Tibial artery (tissue), 4 donors: ENCODE measurements at places on chromosomes 3 and 15.

- peak; percentile 47 for DNase-seq
These were observed 24.7 kb downstream of the PLA2G4D start for GRCh38 chr15:42069496-42070278.

- DNase-seq = no peak
These were observed 19.5 kb downstream of the NFKBIZ start for GRCh38 chr3:101868534-101869464.

- DNase-seq = no peak
These were observed 11.5 kb downstream of the RASGRP1 start for GRCh38 chr15:38553071-38553470.

DNA sequence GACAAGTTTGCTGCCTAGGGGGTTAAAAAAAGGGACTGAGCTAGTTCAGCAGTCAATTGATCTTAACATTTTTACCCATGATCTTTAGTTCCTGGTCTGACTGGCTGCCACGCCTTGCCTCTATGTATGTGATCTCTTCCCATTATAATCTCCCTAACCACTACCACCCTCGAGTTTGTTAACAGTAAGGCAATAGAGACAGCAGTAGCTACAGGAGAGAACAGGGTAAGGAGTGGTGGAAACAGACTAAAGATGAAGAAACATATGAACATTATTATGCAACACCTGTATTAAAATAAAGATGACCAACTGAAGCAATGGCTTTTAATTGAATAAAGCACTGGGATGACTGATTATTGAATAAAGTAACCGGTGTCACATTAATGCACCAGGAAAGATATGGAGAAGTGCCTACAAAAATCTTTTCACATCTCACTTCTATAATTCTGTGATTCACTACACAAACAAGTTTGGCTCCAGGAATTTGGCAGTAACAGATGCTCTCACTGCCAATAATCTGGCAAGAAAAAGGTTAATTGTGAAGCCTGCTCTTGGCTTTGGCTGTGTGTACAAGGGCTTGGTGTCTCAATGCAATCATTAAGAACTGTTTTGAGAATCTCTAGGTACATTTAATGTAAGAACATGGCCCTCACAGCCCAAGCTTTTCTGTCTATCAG is 95.7 kb downstream of the HHLA2 start:
- no peak for DNase-seq

GRCh38 chr15:98856532-98856907 is 151.1 kb downstream of the PGPEP1L start:
- DNase-seq = no peak

DNA sequence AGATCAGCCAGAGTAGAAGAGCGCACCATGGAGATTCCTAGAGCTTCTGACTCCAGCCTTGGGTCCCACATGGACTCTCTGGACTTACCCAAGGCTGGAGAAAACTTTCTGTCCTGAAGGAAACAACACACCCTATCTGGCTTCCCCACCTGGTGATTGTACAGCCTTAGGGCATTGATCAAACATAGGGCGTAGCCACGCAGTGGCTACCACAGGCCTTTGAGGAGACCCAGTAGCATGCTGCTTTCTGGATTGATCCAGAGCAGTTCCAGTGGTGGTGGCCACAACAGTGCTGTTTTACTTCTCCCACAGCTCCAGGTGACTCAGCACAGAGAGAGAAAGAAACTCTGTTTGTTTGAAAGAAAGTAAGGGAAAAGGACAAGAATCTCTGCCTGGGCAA is 23.5 kb downstream of the PYDC2 start:
- no peak for DNase-seq

- no peak for DNase-seq
These were observed 60.5 kb upstream of the ETV5 start for GRCh38 chr3:186169379-186169778.

- no peak for DNase-seq
These were observed 3.5 kb downstream of the HDC start for GRCh38 chr15:50261981-50262380.

- DNase-seq = no peak
These were observed 26.0 kb downstream of the TARS3 start for GRCh38 chr15:101698314-101698713.

GRCh38 chr15:65083262-65083701 is 6.7 kb downstream of the KBTBD13 start:
- no peak for DNase-seq

DNA sequence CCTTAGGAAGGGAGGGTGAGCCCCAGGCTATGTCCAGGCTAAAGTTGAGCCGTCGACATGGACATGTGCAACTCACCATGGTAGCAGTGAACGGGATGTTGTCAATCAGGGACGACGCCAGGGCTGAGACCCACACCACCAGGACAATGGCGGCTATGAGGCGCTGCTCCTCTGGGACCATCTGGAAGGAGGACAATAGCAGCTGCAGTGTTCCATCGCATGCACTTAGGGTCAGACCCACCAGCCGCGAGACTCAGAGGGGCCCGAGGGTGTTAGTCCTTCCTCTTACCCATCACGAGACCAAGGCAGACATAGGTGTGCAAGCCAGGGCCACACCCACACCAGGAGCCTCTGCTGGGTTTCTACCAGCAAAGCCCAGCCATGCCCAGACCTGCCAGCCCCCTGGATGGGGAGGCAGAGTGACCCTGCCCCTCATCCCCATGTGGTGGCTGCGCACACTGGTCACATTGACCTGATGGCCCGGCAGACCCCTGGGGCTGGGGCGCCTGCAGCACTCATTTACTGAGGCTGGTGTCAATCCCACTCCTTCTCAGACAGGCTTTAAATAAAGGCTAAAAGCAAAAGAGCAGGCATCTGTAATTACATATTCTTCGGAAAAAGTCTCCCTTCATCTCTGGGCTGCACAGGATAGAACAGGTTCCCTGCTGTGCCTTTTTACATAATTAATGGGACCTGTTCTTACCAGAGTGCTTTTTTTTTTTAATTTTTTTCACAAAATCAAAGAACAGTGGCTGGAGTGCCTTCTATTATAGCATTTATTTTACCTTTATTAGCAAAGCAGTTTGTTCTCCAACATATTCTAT is 227.8 kb downstream of the OCA2 start:
- no peak for DNase-seq

DNA sequence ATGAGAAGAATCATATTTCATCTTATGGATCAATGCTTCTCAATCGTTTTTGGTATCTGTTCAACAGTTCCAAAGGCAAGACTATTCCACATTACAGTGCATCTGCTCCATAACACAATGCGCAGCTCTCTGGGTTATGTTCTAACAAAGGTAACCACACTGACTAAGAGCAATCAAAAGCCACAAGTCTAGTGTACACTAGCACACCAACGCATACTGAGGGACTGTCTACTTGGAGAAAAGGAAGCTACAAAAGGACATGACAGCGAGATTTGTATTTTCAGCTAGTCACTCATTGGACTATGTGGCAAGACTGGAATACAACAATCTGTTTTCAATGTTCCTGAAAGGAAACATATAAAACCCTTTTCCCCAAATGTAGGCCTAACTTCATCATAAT is 35.8 kb downstream of the SETD2 start:
- DNase-seq = no peak

GRCh38 chr3:69160107-69160506 is 37.7 kb upstream of the LMOD3 start:
- DNase-seq = no peak

GRCh38 chr15:87851497-87851896 is 405.0 kb downstream of the NTRK3 start:
- no peak for DNase-seq

DNA sequence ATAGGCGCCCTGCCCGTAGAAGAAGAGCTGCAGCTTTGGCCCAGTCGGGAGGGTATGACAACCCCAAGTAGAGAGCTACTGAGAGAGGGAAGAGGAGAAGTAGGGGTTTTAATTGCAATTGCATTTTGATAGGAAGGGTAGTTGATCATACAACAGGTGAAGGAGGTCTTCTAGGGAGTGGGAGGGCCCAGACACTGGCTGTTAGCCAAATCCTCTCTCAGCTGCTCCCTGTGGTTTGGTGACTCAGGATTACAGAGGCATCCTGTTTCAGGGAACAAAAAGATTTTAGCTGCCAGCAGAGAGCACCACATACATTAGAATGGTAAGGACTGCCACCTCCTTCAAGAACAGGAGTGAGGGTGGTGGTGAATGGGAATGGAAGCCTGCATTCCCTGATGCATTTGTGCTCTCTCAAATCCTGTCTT is 408.9 kb upstream of the THBS1 start:
- DNase-seq = peak; percentile 69

- no peak for DNase-seq
These were observed 246.3 kb upstream of the UMPS start for GRCh38 chr3:124483915-124484470.

DNA sequence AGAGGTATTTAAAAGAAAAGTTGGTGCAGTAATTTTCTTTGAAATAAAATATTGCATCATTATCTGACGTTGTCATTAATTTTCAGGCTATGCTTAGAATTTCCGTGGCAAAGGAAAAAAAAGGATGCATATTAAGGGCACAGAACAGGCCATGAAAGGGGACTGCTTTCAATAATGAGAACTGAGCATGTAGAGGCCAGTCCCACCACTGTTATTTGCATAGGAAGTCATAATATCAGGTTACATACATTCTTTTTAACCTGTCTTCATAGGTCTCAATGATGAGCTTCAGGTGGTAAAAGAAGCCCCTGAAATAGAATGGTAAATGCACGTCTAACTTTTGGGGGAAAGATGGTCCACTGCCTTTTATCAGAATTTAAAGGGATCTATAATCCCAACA is 272.1 kb upstream of the ALCAM start:
- no peak for DNase-seq

- no peak for DNase-seq
These were observed 16.4 kb downstream of the EFCC1 start for GRCh38 chr3:129017484-129017899.

DNA sequence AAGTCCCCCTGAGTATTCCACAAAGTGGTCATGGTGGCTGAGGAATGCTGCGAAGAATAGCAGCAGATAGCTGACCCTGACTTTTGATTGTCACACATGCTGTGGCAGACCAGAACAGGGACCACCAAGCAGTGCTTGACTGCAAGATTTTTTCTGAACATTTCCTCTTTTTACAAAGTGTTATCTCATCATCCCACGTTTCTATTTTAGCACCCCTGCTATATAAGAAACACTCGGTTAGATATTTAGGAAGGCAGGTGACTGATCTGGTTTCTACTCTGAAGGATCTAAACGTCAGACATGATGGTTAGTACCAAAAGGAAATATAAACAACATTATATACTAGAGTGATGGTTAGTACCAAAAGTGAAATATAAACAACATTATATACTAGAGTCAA is 9.1 kb downstream of the SLC25A26 start:
- DNase-seq = no peak

DNA sequence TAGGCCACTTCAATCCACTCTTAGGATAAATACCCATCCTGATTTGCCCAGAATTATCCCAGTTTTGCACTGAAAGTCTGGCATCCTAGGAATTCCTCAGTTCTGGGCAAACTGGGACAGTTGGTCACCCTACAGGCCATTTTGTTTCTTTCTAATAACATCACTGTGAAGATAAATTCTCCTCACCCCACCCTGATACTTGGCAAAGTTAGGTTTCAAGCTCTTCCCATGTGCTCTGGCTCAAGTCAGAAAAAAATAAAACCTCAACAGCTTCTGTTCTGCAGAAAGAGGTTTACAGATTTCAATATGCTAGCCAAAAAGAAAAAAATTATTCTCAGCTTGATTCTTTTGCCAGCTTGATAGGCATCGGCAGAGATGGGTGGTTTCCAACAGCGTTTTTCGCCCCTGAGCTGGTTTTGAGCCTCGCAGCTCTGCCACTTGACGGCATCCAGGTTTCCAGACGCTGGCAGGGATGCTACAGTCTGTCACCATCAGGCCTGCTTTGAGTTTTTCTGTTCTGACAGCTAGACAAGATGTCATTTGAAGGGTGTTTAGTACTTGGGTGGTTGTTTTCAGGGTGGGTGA is 171.4 kb downstream of the SSR3 start:
- DNase-seq = peak; percentile 66

DNA sequence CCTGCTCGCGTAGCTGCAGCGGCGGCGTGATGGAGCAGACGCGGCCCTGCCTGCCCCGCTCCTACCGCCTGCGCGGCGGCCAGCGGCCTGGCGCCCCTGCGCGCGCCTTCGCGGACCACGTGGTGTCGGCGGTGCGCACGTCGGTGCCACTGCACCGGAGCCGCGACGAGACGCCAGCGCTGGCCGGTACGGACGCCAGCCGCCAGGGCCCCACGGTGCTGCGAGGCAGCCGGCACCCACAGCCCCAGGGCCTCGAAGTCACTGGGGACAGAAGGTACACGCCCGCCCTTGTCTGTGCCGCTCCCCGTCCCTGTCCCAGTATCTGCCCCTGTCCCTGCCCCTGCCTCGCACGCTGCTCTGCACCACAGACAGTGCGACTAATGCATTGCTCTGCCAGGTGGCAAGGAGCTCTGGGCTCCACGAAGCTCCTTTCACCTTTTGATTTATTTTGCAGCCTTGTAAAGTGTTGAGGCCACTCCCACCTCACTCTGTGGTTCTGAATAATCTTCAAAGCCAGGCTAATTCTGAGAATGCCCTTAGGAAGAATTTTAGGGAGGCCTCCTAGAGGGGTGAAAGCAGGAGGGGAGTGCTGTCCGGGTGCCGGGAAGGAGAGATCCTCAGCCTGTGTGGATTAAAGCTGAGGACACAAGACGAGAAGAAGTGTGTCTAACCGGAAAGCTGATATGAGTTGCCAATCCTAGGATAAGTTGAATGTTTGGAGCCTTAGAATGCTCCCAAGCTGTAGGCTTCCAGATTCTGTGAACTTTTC is 100.0 kb downstream of the THSD4 start:
- DNase-seq = no peak

DNA sequence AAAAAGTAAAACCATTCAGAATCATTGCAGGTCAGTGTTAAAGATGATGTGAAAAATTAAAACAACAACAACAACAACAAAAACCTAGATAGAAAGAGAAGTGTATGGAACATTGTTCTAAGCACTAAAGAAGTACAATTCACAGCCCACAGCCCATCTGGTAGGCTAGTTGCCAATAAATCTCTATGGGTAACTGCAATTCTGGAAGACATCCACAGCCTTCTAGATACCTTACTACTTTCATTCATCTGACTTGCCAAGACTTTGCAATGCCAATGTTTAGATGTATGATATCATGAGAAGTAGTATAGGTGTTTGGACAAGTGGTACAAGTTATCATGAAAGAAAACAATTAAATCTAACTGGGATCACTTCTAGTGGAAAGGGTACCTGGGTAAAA is 198.6 kb downstream of the VGLL3 start:
- no peak for DNase-seq

DNA sequence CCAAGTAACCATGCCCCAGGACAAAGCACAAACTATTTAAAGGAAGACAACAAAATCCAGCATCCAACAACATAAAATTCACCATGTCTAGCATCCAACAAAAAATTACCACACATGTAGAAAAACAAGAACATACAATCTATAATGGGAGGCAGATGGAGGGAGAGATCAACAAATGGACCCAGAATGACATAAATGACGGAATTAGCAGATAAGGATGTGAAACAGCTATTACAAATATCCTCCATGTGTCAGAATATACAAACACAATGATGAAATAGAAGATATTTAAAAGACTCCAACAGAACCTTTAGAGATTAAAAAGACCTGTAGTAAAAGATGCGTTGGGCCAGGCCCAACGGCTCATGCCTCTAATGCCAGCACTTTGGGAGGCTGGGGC is 10.8 kb downstream of the LYSMD4 start:
- no peak for DNase-seq

- no peak for DNase-seq
These were observed 824.6 kb upstream of the SEMA6D start for GRCh38 chr15:46892621-46893160.
